ENCODE measurements at places on chromosomes 6 and 20. TPM values are rescaled to one million over a fixed set of nuclear protein-coding genes. Genes with fewer than 3 reads are reported as not detected.

Gene LGSN
- not detected for total RNA-seq

Gene BRPF3
- total RNA-seq, result 49.6 TPM

Gene PNRC1
- total RNA-seq, result 63.5 TPM

Gene DDO
- total RNA-seq, result 0.39 TPM

GRCh38 chr6:149941583-149942460 is at the start of gene ULBP2:
Gene ULBP2 (plus strand): TSS chr6:149942014. CDS start chr6:149942073, 59 bp downstream.
- no peak for DNase-seq

DNA sequence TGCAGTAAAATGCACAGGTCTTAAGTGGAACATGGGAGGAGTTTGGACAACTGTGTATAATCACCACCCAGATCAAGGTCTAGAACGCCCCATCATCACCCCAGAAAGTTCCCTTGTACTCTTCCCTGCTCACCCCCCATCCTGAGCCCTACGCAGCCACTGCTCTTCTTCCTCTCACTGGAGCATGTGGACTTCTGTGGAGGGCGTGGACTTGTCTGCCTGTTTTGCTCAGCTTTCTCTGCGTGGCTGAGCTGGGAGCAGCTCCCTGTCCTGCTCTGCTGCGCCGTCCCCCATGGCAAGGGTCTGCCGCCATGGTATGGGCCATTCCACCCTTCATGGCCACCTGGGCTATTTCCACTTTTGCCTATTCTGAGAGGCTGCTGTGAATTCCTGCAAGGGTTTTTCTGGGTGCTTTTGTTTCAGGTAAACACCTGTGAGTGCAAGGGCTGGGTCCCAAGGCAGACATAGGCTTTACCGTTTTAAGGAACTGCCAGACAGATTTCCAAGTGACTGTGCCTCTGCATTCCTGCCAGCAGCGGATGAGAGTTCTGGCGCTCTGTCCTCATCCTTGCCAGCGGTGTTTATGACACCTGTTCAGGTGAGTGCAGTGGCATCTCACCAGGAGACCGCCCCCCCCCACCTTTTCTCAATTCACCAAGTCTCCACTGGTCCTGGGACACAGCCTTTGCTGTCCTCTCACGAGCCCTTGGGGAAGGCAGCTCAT is 19.7 kb downstream of the PCK1 start:
- no peak for DNase-seq

GRCh38 chr6:44072959-44073611 is 54.2 kb downstream of the MRPL14 start:
- DNase-seq, result no peak

- DNase-seq, result no peak
Measured at GRCh38 chr6:71385111-71385822, 96.7 kb downstream of the OGFRL1 start.

Measured in Panc1 (cell line).